Activated T-cell treated with anti-CD3 and anti-CD28 coated beads for 24 hours (primary cell): ENCODE measurements at places on chromosomes 16 and 17.
A peak's percentile ranks its signal among the peaks of the same experiment; 100 is the strongest.

- DNase-seq, result no peak
These were observed 14.4 kb downstream of the WSCD1 start for GRCh38 chr17:6084311-6085161.

DNA sequence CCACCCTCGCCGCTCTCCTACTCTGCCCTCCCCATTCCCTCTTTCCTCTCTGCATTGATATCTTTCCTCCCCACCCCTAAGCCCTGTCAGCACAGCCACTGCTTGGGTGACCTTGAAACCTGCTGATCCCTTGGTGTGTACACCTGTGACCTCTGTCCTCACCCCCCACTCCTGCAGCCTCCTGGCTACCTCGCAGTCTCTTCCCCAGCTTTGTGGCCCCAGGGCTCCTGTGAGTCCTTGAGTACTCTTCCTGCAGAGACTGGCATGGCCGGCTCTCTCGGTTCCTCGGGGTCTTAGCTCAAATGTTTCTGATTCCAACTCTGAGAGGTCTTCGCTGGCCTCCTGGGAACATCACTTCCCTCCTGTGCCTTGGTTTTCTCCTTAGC is 31.7 kb downstream of the ADCY7 start:
- DNase-seq, result no peak

- no peak for DNase-seq
These were observed 57.9 kb downstream of the HYDIN start for GRCh38 chr16:71172481-71173207.

GRCh38 chr16:11256661-11257130 is 692 bp upstream of the SOCS1 start:
- peak; percentile 32 for DNase-seq

DNA sequence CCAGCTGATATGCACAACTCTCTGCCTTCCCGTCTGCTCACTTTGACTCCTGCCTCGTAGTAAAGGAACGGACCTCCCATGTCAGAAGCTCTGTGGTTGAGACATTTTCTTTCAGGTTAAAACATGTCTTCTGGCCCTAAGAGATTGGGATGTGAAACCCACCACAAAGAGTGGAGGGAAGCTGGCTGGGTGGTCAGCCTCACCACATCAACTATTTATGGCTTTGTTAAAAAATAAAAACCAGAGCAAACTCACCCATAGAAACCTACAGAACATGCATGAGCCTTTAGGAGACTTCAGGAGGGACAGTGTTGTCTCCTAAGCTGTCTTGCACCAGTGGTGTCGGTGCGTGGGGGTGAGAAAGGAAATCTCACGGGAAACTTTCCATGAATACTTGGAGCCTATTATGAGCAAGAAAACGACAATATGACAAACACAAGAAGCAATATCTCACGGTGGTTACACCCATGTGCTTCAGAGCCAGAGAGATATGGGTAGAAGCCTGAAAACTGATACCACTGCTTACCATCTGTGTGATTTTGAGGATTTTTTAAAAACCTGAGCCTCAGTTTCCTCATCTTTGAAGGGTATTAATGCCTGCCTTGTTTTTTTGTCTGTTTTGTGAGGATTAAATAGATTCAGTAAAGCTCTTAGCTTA is 61.7 kb upstream of the XYLT1 start:
- no peak for DNase-seq

DNA sequence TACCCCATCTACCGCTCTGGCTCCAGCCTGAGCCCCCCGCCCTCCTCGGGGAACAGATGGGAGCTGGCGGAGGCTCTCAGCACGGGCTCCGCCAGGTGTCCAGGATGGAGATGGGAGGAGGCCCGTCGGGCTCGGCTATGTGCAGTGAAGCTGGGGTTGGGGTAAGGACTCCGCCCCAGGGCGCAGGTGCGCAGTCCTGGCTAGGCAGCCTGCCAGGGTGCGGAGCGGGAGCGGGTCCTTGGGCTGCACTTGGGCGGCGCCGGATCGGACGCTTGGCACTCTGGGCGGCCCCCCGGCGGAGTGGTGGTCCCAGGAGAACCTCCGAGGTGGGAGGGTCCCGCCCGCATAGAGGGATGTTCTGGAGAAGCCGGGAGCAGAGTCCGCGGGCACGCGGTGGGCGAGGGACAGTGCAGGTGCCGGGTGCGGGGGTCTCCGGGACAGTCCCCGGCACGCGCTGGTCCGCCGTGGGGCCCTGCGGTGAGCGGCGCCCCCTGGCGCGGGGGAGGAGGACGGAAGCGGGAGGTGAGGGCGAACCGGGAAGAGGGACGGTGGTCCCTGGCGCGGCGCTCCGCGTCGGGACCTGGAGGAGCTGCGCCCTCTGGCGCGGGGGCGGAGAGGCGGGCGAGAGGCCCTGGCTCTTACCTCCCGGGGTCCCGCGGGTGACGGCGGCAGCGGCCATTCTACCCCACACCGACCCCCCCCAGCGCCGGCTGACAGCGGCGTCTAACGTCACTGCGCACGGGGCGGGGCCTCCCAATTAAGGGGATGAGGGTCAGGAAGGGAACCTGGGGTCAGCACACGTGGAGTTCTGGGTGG is at the start of gene CAMTA2:
Gene CAMTA2 (minus strand): TSS at position 725 of the 816 bp plus-strand sequence. CDS start 1,453 bp downstream, outside the sequence.
- DNase-seq, result peak; percentile 84

- DNase-seq, result no peak
These were observed 74.8 kb downstream of the SLC39A11 start for GRCh38 chr17:73017658-73018057.

DNA sequence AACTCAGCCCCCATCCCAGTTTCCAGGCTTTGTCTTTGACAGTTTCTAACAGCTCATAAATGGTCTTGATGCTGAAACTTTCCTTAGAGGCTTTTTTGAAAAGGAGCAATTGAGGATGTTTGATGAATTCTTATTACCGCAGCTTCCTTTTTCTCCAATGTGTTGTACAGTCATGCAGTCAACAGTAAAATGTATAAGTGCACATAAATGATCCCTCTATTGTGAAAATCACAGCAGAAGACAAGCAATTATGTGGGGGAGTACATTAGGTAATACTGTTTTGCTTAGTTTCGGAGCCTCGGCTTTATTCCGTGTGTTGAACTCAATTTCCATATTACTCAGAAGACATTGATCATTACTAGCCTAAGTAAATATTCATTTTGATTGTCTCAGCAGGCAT is 673.7 kb downstream of the CDH8 start:
- no peak for DNase-seq

- DNase-seq, result no peak
These were observed 203.4 kb downstream of the CCDC182 start for GRCh38 chr17:57541472-57542394.

- DNase-seq, result peak; percentile 19
These were observed 878 bp upstream of the DNAJA2 start for GRCh38 chr16:46974352-46974751.

- no peak for DNase-seq
These were observed 14.2 kb downstream of the ZNF750 start for GRCh38 chr17:82825540-82826124.

DNA sequence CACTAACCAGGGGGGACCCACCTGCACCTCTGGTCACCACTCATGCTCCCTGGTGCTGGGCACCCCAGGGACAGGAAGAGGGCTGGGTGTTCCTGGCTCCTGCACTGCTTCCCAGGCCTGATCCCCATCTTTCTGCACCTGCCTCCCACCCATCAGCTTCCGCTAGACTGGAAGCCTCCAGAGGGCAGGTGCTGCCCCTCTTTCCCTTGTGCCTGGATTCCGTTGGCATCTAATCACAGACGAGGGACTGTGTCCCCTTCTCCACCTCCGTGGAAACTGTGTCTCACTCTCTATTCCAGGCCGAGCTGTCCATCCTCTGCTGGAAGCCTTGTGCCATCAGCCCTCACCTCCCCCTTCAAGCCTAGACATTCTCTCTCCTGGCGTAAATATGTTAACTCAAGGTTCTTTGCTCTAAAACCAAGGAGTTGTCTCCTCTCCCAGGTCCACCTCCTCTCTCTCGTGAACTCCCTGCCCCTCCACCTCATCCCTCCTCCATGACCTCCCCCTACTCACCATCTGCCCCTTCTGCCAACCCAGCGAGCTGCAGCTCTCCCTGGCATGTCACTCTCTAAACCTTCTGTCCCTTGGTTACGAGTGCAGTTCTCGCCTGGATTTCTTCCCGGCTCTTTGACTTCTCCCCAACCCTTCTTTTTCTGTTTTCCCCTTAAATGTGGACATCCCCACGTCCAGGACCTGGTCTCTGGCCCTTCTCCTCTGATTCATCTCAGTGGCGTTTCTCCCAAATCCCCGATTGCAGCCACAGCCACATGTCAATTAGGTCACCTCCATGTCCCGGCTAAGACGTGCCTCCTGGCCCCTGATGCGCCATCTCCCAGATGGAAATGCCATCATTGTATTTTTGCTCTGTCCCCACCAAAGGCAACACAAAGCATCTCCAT is 107.7 kb downstream of the SEC14L1 start:
- no peak for DNase-seq

DNA sequence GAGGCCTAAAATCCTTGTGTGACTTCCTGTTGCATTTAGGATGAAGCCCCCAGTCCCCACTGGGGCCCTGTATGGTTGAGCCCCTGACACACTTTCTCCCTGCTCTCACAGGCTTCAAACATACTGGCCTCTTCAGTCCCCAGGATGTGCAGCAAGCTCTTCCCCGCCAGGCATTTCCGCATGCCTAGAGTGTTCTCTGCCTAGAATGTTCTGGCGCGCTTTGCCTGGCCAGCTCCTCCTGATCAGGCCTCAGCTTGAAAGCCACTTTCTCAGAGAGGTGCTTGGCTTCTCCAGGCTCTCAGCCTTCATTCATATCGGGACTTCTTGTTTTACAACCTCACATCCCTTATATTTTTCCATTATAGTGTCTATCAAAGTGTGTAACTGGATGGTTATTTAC is 123.7 kb downstream of the SPACA3 start:
- no peak for DNase-seq

GRCh38 chr16:89324056-89325010 is 106.8 kb downstream of the ZNF778 start:
- DNase-seq, result peak; percentile 58

GRCh38 chr17:19513897-19514488 is 19.7 kb upstream of the SLC47A1 start:
- DNase-seq, result peak; percentile 50

DNA sequence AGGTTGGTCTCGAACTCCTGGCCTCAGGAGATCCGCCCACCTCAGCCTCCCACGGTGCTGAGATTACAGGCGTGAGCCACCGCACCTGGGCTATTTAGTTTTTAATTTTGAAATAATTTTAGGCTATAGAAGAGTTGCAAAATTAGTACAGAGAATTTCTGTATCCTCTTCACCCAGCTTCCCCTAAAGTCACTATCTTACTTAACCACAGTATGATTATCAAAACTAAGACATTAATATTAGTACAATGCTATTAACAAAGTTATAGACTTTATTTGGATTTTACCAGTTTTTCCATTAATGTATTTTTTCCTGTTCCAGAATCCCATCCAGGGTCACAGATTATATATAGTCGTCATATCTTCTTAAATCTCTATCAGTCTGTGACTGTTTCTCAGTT is 62.6 kb downstream of the CLEC19A start:
- no peak for DNase-seq

DNA sequence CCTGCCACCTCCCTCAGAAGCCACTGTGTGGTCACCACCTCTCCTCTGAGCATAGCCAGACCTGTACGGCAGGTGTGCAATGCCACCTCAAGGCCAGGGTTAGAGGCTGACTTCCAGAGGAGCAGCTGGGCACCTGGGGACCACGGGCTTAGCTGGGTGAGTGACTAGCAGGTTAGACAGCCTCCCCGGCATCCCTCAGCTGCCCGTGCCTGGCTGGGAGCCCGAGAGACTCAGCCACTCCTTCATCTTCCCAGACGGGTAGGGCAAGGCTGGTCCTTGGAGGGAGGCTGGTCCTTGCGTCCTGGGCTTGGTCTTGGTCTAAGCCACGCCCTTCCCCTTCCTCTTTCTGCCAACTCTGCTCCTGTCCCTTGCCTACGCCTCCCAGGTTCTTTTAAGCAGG is 7.8 kb downstream of the CRHR1 start:
- DNase-seq, result no peak

DNA sequence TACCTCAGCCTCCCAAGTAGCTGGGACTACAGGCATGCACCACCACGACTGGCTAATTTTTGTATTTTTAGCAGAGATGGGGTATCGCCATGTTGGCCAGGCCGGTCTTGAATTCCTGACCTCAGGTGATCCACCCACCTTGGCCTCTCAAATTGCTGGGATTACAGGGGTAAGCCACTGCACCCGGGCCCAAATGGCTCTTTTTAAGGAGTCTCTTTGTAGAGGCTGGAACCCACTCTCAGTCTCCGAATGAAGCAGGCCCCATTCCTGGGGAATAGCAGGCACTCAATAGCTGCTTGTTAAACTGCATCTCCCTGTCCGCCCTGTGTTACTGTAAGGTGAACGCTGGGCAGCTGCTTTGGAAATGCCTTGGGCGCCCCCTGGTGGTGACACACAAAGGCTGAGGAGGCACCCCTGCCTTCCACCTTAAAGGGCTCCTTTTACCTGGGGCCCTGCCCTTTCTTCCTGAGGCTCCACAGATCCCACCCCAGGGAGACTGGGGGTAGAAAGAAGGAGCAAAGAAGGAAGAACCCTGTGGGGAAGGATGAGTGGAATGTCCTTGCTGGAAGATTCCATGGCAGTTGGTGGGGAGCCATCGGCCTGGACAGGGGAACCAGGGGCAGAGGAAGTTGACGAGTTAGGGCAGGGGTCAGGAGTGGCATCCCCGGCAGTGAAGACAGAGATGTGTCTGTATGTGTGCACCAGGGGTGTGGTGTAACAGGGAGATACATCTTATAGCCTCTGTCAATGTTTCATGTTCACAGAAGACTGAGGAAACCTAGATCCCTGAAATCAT is 6.1 kb upstream of the SP2 start:
- peak; percentile 86 for DNase-seq

DNA sequence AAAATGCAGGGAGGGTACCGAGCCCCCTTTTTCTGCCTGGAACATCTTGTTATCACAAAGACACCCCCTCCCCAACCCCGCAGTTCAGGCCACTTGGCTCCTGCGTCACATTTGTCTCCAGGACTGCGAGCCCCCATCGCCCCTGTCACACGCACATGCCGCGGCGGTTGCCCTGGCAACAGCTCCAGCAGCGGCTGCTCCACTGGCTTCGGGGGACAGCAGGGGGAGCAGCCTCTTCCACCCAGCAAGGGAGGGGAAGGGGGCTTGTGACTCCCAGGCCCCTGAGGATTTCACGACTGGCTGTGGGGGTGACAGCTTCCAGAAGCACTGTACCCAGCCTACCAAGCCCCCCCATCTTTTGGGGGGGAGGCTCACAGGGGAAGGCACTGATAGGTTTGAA is 2.6 kb downstream of the BAIAP3 start:
- DNase-seq, result no peak

- peak; percentile 51 for DNase-seq
These were observed 1.4 kb upstream of the TSPOAP1 start for GRCh38 chr17:58329810-58330537.

DNA sequence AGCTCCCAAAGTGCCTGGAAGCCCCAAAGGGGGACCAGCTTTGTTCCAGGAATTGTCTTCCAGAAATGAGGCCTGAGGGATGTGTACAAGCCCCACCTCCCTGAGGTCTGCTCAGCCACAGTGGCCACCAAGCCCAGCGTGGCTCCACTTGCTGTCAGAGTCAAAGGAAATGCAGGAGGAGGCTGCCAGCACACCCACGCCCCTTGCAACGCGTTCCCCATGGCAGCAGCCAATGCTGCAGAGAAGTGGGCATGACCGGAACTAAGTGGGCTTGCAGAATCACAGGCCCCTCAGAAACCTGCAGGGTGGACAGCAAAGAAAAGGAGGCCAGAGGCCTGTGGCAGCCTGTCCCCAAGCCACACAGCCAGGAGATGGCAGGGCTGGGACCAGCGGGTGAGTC is 320.8 kb downstream of the FOXL1 start:
- DNase-seq, result no peak
